Stimulated activated CD4-positive, alpha-beta T cell treated with anti-CD3 and anti-CD28 coated beads, Interleukin-4, amount 100 ng/mL, for 24 hours (primary cell): ENCODE measurements at places on chromosomes 1 and 21.

DNA sequence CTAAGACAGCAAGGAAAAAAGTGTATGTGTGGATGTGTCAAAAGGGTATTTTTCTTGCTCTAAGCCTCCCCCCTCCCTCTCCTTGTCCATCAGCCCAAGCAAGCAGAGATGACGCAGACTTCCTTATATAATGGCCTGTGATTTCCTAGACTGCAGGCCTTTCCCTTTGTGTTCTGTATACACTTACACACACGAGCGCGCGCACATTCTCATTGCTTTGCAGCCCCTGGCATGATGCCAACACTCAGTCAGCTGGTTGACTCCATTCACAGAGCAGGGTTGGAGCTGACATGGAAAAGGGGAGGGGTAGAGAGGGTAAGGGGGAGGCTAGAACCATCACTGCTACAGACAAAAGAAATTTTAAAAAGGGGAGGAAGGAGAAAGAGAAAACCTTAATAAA, 41.8 kb downstream of the GATAD2B start:
- DNase-seq: peak; percentile 18

GRCh38 chr1:15347182-15347581, 62.5 kb upstream of the EFHD2 start:
- no peak for DNase-seq

GRCh38 chr1:97097404-97097925, 375.9 kb downstream of the PTBP2 start:
- DNase-seq: no peak

- DNase-seq: no peak
These were observed 8.0 kb downstream of the CCDC17 start for GRCh38 chr1:45615885-45616284.

GRCh38 chr1:39297551-39297950, 93.1 kb downstream of the MACF1 start:
- DNase-seq: no peak

DNA sequence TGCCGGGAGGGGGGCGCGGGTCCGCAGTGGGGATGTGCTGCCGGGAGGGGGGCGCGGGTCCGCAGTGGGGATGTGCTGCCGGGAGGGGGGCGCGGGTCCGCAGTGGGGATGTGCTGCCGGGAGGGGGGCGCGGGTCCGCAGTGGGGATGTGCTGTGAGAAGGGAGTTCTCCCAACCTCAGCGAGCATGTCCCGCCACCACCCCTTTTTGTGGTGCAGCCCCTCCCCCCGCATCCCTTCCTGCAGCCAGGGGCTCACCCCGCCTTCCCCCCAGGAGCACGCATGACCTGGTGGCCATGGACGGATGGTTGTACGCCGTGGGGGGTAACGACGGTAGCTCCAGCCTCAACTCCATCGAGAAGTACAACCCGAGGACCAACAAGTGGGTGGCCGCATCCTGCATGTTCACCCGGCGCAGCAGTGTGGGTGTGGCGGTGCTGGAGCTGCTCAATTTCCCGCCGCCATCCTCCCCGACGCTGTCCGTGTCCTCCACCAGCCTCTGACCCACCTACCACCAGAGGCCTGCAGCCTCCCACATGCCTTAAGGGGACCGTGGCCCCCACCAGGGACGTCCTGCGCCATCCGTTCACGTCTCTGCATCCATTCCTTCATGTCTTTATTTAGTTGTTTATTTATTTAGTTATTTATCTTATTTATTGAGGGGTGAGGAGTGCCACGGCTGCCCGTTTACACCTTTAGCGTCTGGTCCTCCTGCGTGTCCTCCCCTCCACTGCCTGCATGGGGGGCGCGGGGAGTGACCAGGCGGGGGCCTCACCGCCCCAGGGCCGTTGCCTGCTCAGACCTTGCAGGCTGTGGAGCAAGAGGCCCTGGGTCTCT, 1.4 kb upstream of the PLEKHN1 start:
- DNase-seq: no peak

- no peak for DNase-seq
These were observed 6.8 kb upstream of the PARK7 start for GRCh38 chr1:7954683-7955082.

GRCh38 chr1:207698822-207699483, 52.9 kb upstream of the CD46 start:
- DNase-seq: peak; percentile 27

GRCh38 chr1:98044766-98045165, 123.9 kb upstream of the DPYD start:
- DNase-seq: no peak

- no peak for DNase-seq
These were observed 26.5 kb downstream of the TMEM63A start for GRCh38 chr1:225855503-225856300.

- DNase-seq: no peak
These were observed 85.5 kb downstream of the PIK3CD start for GRCh38 chr1:9737057-9737456.

DNA sequence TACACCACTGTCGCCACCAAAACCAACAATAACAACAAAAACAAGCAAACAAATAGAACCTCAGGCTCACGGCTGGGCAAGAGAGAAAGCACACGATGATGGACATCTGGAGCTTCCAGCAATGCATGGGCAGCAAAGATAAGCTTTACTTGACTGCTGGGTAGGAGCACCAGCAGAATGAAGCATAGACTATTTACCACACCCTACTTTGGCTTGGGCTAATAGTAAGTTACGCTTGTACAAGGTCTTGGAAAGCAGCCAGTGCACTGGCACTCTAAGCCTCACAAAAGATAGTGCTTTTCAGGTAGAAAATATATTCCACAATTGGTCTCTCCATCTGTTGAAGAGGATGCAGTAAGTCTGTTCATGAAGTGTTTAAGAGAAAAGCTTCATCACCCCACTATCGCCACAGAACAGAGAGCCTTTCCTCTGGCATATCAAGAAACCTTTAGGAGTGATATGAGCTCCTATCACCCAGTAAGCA, 13.6 kb downstream of the ADIPOR1 start:
- DNase-seq: no peak

DNA sequence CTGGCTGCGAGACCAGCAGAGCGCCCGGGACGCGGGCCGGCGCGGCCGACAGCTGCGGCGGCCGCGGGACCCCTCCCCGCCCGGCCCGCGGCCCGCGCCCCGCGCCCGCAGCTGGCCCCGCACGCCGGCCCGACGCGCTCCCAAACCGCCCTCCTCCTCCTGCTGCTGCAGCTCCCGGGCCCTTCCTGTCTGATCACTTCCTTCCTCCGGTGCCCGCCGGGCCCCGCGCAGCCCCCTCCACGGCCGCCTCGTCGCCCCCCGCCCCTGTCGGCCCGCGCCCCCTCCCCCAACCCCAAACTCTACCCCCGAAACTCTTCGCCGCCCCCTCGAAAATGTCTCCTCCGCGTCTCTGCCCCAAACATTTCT, 594 bp downstream of the LUZP1 start:
- DNase-seq: peak; percentile 26

GRCh38 chr1:37999430-38000232, 5.7 kb downstream of the FHL3 start:
- DNase-seq: no peak

- no peak for DNase-seq
These were observed 33.4 kb downstream of the INKA2 start for GRCh38 chr1:111705841-111706240.

DNA sequence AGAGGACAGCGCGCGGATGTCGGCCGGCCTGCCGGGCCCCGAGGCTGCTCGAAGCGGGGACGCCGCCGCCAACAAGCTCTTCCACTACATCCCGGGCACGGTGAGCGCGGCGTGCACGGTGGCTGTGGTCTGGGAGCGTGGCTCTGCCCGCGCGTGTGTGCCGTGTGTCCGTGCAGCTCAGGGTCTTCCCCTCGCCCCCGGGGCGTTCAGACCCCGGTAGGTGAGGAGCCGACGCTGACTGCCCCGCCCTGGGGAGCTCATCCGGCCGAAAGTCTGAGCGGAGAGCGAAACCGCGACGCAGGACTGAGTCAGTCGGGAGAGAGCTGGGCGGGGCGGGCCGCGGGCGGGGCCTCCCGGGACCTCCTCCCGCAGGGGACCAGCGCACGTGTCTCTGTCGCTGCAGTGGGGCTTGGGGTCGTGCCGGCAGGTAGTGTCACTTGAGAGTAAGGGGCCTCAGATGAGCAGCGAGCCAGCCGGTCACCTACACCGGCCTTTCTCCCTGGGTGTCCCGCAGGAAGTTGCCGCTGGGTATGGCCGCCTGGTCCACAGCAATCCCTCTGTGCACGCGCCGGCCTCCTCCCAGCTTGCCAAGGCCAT, 520 bp downstream of the PLEKHN1 start:
- peak; percentile 86 for DNase-seq

DNA sequence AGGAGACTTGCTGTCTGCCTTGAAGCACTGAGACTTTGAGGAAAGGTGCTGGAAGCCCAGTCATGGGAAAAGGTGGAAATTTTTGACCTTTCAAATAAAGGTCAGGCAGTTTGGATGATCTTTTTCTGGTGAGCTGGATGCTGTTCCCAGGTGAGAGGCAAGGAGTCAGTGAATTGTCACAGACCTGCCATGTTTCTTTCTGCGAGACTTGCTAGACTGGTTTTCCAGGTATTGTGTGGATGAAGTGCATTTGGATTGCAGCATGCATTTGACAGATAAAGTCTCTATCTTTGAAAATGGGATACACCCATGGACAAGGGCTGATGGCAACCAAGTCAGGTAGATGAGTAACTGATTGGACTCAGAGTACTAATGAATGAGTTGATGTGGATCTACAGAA, 65.7 kb upstream of the NHLH2 start:
- DNase-seq: no peak

GRCh38 chr1:234955107-234955731, 173.4 kb downstream of the TOMM20 start:
- no peak for DNase-seq

DNA sequence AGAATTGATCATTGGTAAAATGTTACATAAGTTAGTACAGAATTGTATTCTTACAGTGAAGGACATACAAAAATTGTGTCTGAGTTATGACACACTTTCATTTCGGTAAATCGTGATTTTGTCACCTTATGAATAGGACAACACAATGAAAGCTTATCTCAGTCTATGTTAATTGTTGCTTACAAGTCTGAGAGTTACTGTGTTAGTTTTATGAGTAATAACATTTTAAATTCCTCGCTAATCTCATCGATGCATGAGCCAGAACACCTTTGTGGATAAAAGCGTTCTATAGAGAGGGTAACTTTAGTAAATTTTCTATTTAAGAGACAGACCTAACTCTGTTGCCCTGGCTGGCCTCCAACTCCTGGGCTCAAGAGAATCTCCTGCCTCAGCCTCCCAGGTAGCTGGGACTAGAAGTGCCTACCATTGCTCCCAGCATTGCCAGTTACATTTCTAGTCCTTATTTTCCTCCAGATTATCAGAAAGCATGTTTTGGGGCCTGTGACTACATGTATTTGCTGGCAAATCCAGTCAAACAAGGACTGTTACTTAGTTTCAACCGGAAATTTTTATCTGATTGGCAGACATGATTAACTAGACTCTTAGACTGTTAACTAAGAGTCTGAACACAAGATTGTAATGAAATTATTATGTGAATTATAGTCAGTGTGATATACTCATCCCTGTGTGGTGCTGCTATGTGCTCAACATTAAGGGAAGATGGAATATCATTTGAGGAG, 3.0 kb downstream of the PRRC2C start:
- no peak for DNase-seq

DNA sequence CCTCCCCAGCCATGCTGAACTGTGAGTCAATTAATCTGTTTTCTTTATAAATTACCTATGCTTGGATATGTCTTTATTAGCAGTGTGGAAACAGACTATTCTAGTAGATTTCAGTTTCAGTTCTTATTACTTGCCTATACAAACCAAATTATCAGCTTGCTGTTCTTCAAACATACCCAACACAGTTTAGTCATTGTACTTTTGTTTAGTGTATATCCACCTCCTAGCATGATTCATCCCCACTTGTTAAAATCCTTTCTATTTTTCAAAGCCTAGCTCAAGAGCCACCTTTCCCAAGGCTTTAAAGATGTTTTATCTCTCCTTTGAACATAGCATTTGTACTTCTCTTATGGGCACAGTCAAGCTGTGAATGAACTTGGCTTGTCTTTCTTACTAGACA, 195.6 kb upstream of the ZRANB2 start:
- DNase-seq: no peak

GRCh38 chr1:112618114-112618720, 724 bp downstream of the ST7L start:
- DNase-seq: peak; percentile 36

- DNase-seq: peak; percentile 18
These were observed 18.7 kb upstream of the OR6N2 start for GRCh38 chr1:158799689-158800088.

GRCh38 chr1:93964777-93965200, 55.6 kb upstream of the GCLM start:
- DNase-seq: no peak

GRCh38 chr1:156130578-156130942, 16.0 kb downstream of the LMNA start:
- DNase-seq: no peak

DNA sequence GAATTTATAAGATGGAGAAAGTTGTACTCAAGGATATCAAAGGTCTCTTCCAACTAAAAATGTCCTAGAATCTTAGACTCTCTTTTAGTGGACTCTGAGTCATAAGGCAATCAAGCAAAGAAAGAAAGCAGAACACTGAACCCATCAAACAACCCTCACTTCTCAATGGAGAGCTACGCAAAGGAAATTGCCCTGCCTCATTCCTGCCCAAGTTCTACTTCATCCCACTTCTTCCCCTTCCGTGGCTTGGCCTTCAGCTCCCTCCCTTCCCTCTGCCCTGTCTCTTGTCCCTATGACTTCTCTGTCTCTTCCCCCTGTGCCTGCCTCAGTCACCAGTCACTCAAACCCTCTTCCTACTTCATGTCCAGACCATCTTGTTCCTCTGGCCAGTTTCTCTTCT, 58.5 kb downstream of the RIMS3 start:
- DNase-seq: no peak

DNA sequence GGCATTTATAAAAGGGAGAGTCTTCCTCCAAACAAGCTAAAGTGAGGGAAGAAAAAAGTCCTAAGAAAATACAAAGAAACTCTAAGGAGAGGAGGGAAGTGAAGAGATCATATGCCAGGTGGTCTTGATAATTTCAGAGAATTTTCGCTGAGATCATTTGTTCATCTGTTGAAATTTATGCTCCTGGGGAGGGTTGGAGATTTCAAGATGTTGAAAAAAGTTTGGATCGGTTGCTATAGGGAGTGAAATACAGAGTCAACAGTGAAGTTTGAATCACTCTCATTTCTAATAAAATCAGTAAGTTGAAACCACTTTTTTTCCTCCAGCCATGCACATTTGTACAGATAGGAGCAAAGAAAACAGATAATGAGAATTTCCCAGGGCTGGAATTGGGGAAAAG, 299.1 kb upstream of the ADAMTS5 start:
- no peak for DNase-seq

- no peak for DNase-seq
These were observed 36.2 kb downstream of the TP73 start for GRCh38 chr1:3688356-3689137.
